Osteoblast (primary cell): ENCODE measurements at places on chromosomes 2 and 18.

DNA sequence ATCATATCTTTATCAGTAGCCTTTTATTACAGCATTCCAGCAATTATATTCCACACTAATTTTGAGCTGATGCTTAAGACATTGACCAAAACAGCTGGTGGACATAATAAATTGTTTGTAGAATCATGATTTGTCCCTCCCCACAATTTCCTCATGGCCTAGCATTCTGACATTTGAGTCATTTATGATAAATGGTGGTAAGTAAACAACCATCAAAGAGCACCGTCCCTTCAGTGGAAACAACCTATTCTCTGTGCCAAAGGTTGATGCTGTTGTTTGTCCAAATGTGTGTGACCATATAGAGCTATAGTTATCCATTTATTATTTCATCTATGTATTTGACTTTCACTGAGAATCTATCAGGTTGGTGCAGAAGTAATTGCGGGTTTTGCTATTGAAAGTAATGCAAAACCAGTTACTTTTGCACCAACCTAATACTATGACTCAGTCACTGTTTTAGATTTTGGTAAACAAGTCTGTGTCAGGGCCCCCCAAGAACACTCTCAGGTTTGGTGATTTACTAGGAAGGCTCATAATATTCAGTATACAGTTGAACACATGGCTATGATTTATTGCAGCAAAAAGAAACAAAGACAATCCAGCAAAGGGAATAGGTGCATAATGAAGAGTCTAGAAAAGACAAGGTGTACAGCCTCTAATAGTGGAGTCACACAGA is 608.7 kb upstream of the REG3G start:
- DNase-seq: no peak

- no peak for DNase-seq
These were observed 803.6 kb upstream of the ZEB2 start for GRCh38 chr2:145323512-145323911.

GRCh38 chr2:197327472-197328098 is 17.0 kb upstream of the ANKRD44 start:
- no peak for DNase-seq

GRCh38 chr18:40738321-40738880 is 1216.6 kb upstream of the PIK3C3 start:
- DNase-seq: no peak

- peak; percentile 56 for DNase-seq
These were observed 49.3 kb downstream of the USP37 start for GRCh38 chr2:218518876-218519275.

- DNase-seq: no peak
These were observed 62.9 kb upstream of the ASPRV1 start for GRCh38 chr2:70024284-70024683.

- DNase-seq: no peak
These were observed 360.6 kb downstream of the RND3 start for GRCh38 chr2:150126839-150127238.

GRCh38 chr2:234958746-234959395 is 7.1 kb downstream of the SH3BP4 start:
- no peak for DNase-seq

- DNase-seq: no peak
These were observed 16.4 kb upstream of the MSH2 start for GRCh38 chr2:47386551-47386950.

- peak; percentile 46 for DNase-seq
These were observed 80.4 kb upstream of the RAPGEF4 start for GRCh38 chr2:172655091-172655837.
